ENCODE measurements at places on chromosomes 16 and 17.

- DNase-seq: no peak
Measured at GRCh38 chr17:26765860-26766709, 527.8 kb upstream of the WSB1 start.

DNA sequence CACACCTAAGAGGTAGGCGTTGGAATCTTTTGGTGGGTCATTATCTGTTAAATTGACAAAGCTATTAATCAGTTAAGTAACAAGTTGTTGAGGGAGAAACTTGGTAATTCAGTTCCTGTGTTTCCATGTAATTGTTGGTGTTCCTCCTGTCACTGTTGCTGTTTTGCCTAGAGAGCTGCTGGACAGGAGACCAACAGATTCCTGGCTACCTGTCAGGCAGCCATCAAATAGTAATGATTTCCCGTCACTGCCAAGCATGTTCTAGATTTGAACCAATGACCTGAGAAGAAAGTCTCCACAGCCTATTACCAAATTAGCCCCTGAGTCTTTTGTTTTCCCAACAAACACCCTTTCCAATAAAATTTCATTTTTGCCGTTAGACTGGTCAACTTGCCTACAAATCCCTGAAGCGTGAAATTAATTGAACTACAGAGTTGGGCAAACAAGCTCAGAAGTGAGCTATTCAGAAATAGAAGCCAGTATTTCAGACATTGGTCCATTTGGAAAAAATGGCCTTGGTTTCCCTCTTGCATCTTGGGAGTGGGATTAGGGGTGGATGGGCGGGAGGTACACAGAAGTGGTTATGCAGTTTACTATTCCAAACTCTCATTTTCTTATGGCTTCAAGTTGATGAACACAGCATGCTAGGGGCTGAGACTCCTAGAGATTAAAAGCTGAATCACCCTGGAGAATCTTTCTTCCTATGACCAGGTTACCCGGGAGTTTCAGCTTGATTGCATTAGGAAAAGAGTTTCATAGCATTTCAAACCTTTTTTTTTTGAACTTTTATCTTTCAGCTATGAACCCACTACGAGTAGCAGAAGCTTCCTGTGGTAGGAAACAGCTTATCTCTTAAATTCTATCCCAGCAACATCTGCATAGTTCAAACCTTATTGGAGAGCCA is 262.8 kb upstream of the MAF start:
- no peak for DNase-seq

GRCh38 chr16:74896389-74897370 is 88.2 kb downstream of the WDR59 start:
- DNase-seq: no peak

- no peak for DNase-seq
Measured at GRCh38 chr16:23436951-23437350, 16.0 kb downstream of the COG7 start.

- no peak for DNase-seq
Measured at GRCh38 chr16:23223368-23223767, 40.8 kb downstream of the SCNN1G start.

GRCh38 chr16:3051009-3051408 is 4.6 kb downstream of the MMP25 start:
- no peak for DNase-seq
